ENCODE measurements at places on chromosomes 1 and 21.

- no peak for DNase-seq
Observed at GRCh38 chr1:223242971-223243370, 99.9 kb upstream of the TLR5 start.

- DNase-seq = no peak
Observed at GRCh38 chr1:174049514-174049913, 27.4 kb upstream of the RC3H1 start.

DNA sequence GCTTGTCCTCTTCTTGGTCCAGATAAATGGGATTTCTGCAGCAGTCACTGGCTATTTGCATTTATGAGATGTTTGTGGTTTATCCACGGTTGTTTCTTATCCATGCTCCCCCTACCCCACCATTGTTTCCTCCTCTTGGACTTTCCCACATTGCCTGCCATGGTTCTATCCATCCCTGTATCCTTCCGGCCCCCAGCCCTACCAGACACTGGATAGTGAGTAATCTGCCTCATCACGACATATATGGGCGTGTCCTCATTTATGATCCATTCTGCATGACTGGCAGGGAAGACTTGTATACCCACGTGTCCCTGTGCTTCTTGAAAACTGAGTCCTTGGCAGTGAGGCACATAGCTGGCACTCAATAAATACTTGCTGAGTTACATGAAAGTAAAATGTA is 40.1 kb downstream of the CACNA1S start:
- DNase-seq = no peak

- no peak for DNase-seq
Observed at GRCh38 chr1:24932284-24932683, 2.2 kb upstream of the RUNX3 start.

DNA sequence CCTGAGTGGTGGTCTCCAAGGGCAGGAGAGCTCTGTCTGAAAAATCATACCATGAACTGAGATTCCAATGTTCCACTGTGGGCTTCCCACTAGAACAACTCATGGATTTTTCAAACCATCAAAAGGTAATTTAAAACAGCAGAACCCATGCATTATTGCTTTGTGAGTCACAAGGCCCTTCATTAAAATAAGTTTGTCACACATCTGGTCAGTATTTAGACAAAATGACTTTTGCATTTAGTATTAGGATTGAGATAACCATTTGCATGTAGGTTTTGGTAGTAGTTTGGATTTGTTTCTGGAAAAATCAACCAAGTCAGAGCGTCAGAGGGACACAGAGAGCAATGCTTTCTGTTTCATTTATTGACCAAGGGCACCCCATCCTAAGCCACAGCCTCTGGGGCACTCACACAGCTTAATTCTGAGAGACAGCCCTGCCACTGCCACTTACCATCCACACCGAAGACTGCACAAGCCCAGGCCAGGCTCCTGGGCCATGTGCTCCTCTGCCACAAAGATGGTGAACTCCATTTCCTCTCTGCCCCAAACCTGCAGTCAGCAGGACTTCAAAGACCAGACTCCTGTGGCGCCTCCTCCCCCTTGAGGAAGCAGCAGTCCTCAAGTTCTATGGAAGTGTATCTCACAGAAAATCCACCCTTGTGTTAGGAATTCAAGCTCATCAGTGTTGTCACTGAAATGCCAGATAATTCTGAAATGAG is 132.6 kb upstream of the DUSP10 start:
- no peak for DNase-seq

GRCh38 chr1:37042506-37042905 is 8.2 kb upstream of the GRIK3 start:
- no peak for DNase-seq

DNA sequence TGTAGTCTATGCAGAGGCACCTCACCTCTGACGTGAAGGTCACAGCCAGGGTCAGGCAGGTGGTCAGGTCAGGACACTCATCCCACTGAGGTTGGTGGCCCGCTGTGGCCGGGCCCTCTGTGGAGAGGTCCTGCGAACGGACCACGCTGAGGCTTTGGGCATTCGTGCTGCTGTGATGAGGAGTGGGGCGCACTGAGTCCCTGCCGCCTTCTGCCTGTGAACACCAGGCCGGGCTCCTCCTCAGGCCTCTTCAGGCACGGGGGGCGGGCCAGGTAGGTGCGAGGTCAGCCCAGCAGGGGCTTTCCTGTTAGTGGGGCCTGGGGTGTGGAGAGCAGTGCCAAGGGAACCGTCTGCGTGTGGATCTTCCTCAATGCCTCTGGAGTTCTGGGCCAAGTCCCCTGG is 39.0 kb downstream of the COQ8A start:
- no peak for DNase-seq
